ENCODE measurements at places on chromosomes 13 and 19.

DNA sequence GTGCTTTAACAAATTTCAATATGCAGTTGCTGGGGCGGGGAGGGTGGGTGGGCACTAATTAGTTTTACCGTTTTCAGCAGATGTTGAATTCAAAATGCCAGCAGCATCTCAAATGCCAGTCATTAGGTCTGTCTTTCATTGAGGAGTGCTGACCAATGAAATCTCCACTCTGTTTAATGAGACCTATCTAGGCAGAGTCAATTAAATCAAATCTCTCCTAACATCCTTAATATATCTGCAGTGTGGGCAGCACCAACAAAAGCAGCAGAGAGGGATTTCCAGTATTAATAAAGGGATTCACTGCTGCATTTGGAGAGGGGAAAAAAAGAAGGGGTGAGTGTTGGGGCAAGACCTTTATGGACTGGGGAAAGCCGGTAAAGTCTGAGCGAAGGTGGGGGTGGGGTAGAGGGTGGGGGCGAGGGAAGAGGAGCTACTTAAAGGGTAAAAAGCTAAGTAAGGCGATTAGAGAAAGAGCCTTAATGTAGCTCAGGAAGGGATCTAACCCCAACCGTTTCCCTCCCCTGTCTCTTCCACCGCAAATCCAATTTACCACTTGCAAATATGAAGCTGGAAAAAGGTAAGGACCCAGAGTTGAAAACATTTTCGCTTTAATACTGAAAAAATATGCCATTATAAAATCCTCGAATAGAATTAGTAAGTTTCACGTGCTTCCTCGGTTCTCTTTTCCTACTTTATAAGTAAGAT, 4.5 kb downstream of the SLITRK1 start:
- peak; percentile 66 for DNase-seq

- DNase-seq = no peak
Observed at GRCh38 chr13:75789451-75790197, 153.5 kb downstream of the LMO7 start.

DNA sequence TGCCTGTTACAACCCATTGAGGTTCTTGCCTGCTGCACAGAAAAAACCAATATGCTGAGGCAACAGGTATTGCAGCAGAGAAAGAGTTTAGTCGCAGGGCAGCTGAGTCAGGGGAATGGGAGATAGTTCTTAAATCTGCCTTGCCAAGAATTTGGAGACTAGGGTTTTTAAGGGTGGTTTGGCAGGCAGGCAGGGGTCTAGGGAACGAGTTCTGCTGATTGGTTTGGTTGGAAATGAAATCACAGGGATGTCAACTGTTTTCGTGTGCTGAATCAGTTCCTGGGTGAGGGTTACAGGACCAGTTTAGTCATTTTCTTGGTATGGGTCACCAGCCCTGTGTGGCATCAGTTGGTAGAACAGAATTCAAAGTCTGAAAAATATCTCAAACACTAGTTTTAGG, 36.6 kb downstream of the PDS5B start:
- no peak for DNase-seq

GRCh38 chr13:40061466-40062450, 406.3 kb downstream of the COG6 start:
- DNase-seq = no peak

GRCh38 chr13:99614465-99614885, 113.2 kb downstream of the TM9SF2 start:
- peak; percentile 69 for DNase-seq

DNA sequence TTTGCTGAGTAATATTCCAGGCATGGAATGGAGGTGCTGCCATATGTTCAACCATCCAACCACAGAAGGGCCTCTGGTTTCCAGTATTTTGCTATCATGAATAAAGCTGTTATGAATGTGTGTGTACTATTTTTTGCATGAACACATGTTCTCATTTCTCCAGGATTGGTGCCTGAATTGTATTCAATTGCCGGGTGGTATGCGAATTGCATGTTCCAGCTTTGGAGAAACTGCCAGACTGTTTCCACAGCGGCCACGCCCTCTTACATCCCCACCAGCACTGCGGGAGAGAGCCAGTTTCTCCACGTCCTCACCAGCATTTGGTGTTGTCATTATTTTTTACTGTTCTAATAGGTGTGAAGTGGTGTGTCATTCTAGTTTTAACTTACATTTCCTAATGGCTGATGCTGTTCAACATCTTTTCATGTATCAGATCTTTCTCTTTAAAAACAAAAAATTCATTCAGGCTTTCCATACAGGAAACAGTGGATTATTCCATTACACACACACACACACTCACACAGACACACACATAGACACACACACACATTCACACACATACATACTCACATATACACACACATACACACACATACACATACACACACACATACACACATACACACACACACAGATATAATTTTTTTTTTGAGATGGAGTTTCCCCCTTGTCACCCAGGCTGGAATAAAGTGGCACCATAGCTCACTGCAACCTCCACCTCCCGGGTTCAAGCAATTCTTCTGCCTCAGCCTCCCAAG, 154.1 kb downstream of the PTPRS start:
- DNase-seq = no peak

- no peak for DNase-seq
Observed at GRCh38 chr13:75804605-75805004, 168.5 kb downstream of the LMO7 start.

- DNase-seq = no peak
Observed at GRCh38 chr19:7477758-7478157, 11.1 kb downstream of the PEX11G start.

DNA sequence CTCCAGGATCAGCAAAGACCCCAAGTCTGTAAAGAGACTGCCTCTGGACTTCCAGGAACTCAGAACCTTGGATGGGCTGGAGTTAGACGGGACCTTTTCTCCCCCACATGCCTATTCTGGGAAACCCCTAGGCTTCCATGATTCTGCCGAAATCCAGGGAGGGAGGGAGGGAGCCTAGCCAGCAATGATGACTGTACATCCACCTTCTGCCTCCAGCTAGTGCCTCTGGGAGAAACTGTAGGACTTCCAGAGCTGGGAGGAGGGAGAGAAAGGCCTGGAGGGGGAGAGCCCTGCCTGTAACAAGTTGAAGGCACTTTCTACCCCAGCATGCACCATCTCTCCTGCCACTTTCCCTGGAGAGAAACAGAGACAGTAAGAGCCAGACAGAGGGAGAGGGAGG, 6.0 kb upstream of the HAS1 start:
- DNase-seq = no peak

DNA sequence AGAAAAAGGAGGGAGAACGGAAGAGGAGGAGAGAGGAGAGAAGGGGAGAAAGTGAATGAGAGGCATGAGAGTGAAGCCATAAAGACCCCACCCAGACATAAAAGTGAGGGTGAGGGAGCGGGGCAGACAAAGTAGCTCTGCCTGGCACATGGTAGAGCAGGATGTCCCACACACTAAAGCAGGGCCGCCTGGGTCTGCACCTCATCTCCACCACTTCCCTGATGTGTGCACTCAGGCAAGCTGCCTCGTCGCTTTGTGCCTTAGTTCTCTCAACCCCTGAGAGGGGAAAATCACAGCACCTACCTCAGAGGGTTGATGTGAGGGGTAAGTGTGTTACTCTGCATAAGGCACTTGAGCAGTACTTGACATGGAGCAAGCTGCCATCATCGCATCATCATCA, 488.1 kb downstream of the COG6 start:
- no peak for DNase-seq

DNA sequence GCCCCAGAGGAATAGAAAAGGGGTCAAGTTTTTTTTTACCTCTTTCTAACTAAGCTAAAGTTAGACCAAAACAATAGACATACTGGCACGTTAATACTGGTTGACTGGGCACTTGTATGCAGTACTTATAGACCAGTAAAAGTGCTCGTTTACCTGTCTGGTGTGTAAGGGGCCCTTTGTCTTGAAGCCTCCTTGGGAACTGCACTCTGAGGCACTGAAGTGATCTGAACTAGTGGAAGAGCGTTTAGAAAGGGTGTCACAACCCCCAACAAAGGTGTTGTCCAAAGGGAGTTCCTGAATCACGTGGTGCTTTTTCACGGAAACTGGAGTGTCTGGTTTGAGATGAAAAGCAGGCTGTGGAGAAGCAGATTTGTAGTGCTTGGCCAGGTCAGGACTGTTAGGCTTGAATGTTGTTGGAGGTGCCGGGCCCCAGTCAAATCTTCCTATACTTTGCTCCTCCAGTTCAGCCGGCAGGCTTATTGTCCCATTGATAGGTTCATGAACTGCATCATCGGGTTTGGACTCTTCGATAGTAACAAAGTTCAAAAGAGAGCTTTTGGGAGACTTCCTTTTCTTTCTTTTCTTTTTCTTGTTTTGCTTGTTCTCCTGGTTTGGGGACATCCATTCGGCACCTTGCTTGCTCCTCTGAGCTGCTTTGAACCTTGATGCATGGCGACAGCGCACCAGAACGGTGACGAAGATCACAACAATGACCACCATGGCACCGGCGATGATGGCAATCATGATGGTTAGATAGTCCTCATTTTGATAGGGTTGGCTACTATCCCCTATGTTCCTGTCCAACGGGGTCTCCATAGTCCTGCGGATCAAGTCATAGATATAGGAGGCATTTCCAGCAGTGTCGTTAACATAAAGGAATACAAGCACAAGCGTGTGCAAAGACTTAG, 4.6 kb downstream of the PCDH9 start:
- no peak for DNase-seq

GRCh38 chr13:111513766-111514609, 193.5 kb downstream of the TEX29 start:
- DNase-seq = no peak

- DNase-seq = no peak
Observed at GRCh38 chr13:78679329-78679728, 20.4 kb upstream of the OBI1 start.

DNA sequence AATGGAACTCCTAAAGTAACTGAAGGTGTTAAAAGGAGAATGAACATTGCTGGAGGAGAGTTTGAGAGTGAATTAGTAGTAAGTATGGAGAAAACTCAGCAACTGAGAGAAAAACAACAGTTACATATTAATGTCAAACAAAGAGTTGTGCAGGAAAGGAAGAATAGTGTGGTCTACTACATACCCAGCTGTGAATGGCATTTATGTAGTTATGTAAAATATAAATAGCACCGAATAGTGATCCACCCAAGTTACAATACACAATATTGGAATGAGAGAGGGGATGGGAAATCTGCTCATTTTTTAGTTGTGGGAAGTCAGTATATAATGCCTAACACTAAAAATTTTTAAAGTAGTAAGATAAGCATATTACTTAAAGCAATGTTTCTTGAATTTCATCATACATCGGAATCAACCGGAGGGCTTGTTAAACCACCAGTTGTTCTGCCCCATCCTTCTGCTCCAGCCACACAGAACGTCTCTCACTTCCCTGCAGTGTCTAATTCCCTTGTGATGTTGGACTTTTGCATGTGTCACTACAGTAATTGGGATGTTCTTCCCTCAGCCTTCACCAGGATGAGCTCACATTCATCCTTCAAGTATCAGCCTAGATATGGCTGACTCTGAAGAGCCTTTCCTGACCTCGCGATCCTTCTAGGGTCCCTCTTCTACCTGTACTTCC, 11.5 kb downstream of the CCDC70 start:
- no peak for DNase-seq

DNA sequence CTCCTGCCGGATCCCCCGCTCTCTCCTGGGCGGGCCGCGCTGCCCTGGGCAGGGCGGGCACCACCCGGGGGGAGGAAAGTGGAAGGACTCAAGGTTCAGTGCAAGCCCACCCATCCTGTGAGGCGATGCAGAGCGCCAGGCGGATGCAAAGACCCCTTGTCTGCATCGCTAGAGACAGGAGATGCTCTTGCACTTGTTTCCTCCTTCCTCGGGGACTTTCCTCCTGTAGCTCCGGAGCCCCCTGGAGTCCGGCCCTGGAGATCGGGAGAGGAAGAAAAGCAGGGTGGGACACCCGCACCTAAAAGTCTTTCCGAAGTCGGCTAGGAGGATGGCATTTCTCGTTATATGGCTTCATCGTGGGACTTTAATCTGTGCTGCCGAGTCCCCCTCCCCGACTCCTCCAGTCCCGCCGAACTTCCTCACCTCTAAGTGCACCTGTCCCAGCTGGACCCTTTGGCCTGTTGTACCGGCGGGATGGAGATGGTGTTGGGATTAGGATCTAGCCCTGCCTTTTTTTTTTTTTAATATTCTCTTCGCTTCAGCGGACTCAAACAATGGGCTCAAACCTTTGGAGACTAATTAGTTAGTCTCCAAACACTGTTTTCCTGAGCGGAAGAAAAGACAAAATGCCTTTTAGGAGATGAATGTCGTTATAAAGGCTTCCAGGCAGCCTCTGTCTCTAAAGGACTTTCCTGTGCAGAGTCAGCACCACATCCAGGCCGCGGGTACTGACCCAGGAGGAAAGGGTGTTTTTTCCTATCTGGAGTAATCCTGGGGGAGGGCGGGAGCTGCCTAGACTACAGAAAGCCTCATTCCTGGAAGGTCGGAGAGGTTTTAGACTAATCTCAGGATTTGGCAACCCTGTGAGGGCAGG, 725 bp downstream of the FAM124A start:
- peak; percentile 62 for DNase-seq

GRCh38 chr13:101917833-101918661, 465.6 kb downstream of the ITGBL1 start:
- DNase-seq = peak; percentile 47

DNA sequence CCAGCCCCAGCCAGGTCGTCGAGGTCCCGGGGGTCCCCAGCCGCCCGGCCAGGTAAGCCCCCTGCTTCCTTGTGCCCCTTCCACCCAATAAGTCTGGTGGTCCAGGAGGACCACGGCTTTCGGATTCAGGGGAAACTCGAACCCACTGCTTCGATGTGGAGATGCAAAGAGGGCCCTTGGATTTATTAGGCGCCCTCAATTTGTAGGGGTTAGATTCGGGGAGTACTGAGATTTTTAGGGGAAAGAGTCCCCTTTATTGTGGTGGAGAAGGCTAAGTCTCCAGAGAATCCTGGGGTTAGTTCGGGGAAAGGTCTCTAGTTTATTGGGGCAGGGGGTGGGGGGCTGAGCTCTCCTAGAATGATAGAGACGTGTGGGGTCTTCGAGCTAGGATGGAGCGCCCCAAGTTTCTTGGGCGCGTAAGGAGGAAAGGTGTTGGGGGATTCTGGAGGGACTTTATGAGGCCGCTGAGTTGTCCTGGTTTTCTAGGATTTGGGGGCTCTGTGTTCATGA, 3.8 kb upstream of the LTBP4 start:
- no peak for DNase-seq

- DNase-seq = no peak
Observed at GRCh38 chr13:20305587-20305986, 73.5 kb upstream of the GJB6 start.

GRCh38 chr13:30142486-30143211, 164.7 kb downstream of the KATNAL1 start:
- no peak for DNase-seq

GRCh38 chr19:37975596-37976515, 68.8 kb downstream of the SIPA1L3 start:
- no peak for DNase-seq

- DNase-seq = no peak
Observed at GRCh38 chr19:39858541-39858940, 12.4 kb upstream of the FBL start.

All from D341Med (cell line).